ENCODE measurements at places on chromosomes 16 and 17. TPM values are rescaled to one million over a fixed set of nuclear protein-coding genes. Genes with fewer than 3 reads are reported as not detected.
A peak's percentile ranks its signal among the peaks of the same experiment; 100 is the strongest.

The KRT20 gene
- 6.6 TPM for total RNA-seq

DNA sequence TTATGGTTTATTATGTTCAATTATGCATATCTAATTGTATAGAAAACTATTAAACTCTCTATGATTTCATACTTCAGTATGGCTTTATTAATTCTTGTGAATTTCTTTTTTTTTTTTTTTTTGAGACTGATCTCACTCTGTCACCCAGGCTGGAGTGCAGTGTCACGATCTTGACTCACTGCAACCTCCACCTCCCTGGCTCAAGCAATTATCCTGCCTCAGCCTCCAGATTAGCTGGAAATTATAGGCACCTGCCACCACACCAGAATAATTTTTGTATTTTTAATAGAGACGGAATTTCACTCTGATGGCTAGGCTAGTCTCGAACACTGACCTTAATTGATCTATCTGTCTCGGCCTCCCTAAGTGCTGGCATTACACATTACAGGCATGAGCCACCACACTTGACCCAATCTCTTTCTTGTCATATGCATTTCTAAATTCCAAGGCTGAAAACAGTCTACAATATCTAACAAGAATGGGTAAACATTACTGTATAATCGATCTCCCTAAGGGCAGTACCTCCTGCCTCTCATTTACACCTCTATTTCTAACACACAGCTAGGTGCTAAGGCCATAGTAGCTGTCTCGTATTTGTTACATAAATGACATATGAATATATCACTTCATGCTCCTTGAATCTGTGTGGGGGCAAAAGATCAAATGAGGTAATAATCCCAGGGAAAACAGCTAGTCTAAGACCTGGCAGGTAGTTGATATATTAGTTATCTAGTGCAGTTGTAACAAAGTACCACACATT, 258.2 kb upstream of the CDH8 start:
- no peak for DNase-seq
- no peak overlapping the region for H3K27ac ChIP-seq
- H3K36me3 ChIP-seq, result no peaks in the 10 kb centered on the region

GRCh38 chr17:60971515-60972369, 294.1 kb downstream of the BCAS3 start:
- no peaks in the 10 kb centered on the region for H3K36me3 ChIP-seq
- no peak overlapping the region for H3K4me3 ChIP-seq
- no peak for DNase-seq
- H3K27me3 ChIP-seq, result no peaks in the 10 kb centered on the region

The TNK1 gene
- total RNA-seq, result 22.1 TPM

The KRTAP2-3 gene
- total RNA-seq, result not detected

DNA sequence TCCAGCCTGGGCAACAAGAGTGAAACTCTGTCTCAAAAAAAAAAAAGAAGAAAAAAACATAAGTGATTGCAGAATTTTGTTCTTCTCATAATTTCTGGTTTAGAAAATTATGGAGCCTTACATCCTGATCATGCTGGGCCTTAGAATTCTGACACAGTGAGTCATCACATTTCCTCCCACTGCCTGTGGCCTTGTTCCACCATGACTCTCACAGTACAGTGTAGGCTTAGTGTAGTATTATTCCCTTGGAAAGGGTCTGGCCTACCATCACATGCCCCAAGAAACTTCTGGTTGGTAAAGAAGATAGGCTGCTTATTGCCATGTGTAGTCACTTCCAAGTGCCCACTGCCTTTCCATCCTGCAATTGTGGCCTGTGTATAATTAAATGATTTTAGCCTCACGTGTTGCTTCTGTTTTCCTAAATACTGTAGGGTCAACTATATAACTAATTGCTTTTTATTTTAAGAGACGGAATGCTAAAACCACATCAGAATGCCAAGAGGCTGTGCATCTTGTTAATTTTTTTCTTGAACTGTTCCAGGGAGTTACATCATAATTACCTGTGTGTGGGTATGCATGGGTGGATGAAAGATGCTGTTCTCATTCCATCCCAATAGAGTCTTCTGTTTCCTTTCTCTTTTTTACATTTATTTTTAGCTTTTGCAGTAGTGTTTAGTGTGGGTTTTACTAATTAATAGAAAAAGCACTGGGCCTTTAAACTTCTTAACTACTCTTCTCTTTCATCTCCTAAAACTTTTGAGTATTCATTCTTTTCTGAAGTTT, 25.9 kb downstream of the OGFOD1 start:
- no peak overlapping the region for H3K4me3 ChIP-seq
- H3K27me3 ChIP-seq, result no peaks in the 10 kb centered on the region
- no peaks in the 10 kb centered on the region for H3K36me3 ChIP-seq
- no peak for DNase-seq

The CCDC43 gene
- total RNA-seq, result 22.8 TPM

DNA sequence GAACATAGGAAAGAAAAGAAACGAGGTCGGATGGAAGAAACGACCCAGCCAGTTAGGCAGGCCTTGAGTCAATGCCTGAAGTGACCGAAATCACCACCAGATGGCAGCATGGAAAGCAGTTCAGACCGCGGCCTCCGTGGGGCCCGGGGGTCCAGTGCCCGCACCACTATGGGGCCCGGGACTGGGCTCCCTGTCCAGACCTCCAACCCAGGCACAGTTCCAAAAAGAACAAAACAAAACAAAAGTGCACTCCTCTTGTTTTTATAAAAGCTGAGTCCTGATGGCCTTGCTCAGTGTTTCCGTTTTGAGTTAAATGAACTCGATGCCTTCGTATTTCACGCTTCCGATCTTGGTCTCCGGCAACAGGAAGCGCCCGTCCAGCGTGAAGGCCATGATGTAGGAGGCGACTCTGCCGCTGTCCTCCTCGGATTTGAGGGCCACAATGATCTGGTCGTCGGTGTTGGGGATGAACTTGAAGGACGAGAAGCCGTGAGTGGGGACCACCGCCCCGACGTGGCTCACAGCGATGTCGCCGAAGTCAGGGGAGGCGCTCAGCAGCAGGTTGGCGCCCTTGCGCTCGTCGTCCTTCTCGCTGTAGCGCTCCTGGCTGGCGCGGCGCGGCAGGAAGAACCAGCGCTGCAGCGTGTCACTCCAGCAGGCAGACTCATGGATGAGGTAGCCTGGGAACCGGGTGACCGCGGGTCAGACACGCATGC, 13.7 kb upstream of the LGALS3BP start:
- no peaks in the 10 kb centered on the region for H3K27me3 ChIP-seq
- DNase-seq, result peak; percentile 65
- no peak overlapping the region for H3K27ac ChIP-seq
- H3K4me1 ChIP-seq, result no peaks in the 10 kb centered on the region

DNA sequence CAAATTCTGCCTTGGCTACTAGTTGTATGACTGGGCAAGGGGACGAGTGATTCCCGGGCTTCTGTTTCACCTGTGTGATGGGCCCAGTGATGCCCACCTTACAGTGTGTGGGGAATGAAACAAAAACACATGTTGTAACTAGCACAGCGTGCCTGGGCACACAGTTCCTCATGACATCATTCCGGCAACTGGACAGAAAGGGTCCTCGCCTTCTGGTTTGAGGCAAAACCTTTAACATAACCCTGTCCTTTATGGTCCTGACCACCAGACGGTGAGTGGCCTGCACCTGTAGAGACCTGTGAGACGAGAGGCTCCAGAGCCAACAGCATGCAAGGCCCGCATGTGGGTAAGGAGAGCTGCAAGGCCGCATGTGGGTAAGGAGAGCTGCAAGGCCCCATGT, 7.7 kb upstream of the SLC38A8 start:
- peaks cover 5% of the 10 kb centered on the region for H3K36me3 ChIP-seq
- no peak overlapping the region for H3K4me3 ChIP-seq
- no peaks in the 10 kb centered on the region for H3K27me3 ChIP-seq
- DNase-seq, result no peak

- no peak overlapping the region for H3K27ac ChIP-seq
- no peak overlapping the region for H3K4me3 ChIP-seq
- H3K4me1 ChIP-seq, result no peaks in the 10 kb centered on the region
- H3K27me3 ChIP-seq, result no peaks in the 10 kb centered on the region
- H3K36me3 ChIP-seq, result no peaks in the 10 kb centered on the region
Observed at GRCh38 chr17:35730400-35731005, 936 bp upstream of the RASL10B start.

The ZNF768 gene
- 23.3 TPM for total RNA-seq

The RASL10B gene
- 5.9 TPM for total RNA-seq

DNA sequence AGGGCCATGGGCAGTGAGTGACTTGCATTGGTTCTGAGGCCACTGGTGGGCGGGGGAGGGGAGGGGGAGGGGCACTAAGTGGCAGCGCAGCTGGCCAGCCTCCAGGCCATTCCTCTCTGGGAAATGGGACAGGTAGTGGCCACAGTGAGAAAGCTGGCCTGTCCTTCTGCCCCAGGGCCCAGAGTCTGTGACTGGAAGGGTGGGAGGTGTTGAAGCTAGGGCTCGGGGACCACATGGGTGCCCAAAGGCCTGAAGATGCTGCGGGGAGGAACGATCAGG, 375 bp upstream of the ALOX12B start:
- no peak overlapping the region for H3K4me3 ChIP-seq
- no peaks in the 10 kb centered on the region for H3K4me1 ChIP-seq
- no peak overlapping the region for H3K27ac ChIP-seq
- H3K36me3 ChIP-seq, result no peaks in the 10 kb centered on the region

DNA sequence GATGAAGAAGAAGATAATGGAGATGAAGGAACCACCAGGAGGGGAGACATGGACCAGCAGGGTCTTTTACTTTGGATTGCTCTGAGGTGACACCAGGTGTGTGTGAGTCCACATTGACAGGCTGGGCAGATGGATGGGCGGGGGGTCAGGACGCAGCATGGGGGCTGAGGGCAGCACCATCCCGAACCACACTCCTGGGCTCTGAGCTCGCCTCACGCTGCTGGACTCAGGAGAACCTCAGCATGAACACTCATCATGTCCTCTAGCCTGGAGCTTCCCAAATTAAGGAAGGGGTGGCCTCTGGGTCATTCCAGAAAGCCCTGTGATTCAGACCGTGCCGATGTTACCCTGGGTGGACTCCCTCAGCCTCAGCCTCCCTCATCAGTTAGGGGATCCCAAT, 50.4 kb upstream of the MAP3K14 start:
- peaks cover 1% of the 10 kb centered on the region for H3K4me1 ChIP-seq
- H3K27me3 ChIP-seq, result no peaks in the 10 kb centered on the region
- H3K36me3 ChIP-seq, result no peaks in the 10 kb centered on the region
- no peak overlapping the region for H3K4me3 ChIP-seq
- peak; percentile 40 for DNase-seq

DNA sequence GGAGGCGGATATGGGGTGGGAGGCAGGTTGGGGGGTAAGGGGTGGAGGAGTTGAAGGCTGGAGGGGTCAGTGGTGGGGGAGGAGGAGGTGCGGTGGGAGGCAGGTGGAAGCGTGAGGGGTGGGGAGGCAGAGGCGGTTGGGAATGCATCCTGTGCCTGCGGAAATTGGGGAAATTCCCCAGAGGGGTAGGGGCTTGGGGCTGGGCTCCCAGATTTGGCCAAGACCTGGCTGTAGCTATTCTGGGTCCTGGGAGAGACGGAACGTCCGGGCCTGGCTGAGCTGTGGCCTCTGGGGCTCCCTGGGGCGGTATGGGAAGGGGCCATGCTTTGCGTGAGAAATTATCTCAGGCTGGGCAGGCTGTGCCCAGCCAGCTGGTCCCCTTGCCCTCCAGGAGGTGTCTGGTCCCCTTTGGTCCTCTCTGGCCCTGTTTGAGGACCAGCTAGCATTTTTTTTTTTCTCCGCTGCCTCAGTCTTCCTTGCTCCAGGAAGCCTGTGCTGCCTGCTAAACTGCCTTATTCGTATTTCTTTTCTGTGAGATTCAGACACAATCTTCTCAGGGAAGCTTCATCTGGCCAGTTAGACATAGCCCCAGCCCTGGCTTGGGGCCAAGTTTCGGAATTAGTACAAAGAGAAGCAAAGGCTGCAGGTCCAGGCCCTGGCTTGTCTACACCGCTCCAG, 7.3 kb upstream of the TRPV2 start:
- DNase-seq, result no peak
- H3K4me1 ChIP-seq, result no peaks in the 10 kb centered on the region
- H3K4me3 ChIP-seq, result peak overlapping the region; percentile 61
- H3K36me3 ChIP-seq, result no peaks in the 10 kb centered on the region

The SLC5A11 gene
- total RNA-seq, result 1.8 TPM

The MPV17L gene
- 12.1 TPM for total RNA-seq

- H3K36me3 ChIP-seq, result no peaks in the 10 kb centered on the region
- H3K4me1 ChIP-seq, result peaks cover 12% of the 10 kb centered on the region
- H3K27ac ChIP-seq, result peak overlapping the region; percentile 62
- H3K4me3 ChIP-seq, result peak overlapping the region; percentile 95
Observed at GRCh38 chr16:48607056-48607825, 2.7 kb downstream of the N4BP1 start.

- no peaks in the 10 kb centered on the region for H3K36me3 ChIP-seq
- H3K27ac ChIP-seq, result peak overlapping the region; percentile 99
- DNase-seq, result peak; percentile 92
- H3K27me3 ChIP-seq, result no peaks in the 10 kb centered on the region
- no peaks in the 10 kb centered on the region for H3K4me1 ChIP-seq
Observed at GRCh38 chr16:54928411-54929089, 2.1 kb upstream of the IRX5 start.

- H3K4me1 ChIP-seq, result no peaks in the 10 kb centered on the region
- H3K27me3 ChIP-seq, result no peaks in the 10 kb centered on the region
- H3K27ac ChIP-seq, result no peak overlapping the region
- no peaks in the 10 kb centered on the region for H3K36me3 ChIP-seq
Observed at GRCh38 chr16:46673320-46674013, 15.5 kb downstream of the VPS35 start.

GRCh38 chr17:40366076-40366860, 1.7 kb upstream of the GJD3 start:
- no peak overlapping the region for H3K27ac ChIP-seq
- DNase-seq, result no peak
- H3K36me3 ChIP-seq, result no peaks in the 10 kb centered on the region
- no peaks in the 10 kb centered on the region for H3K27me3 ChIP-seq
- no peaks in the 10 kb centered on the region for H3K4me1 ChIP-seq
- H3K4me3 ChIP-seq, result no peak overlapping the region

GRCh38 chr16:67415872-67416793, at the start of gene ZDHHC1:
Gene ZDHHC1 (minus strand): TSS chr16:67416477. CDS start chr16:67407775, 8,702 bp downstream.
- peak; percentile 77 for DNase-seq
- H3K27me3 ChIP-seq, result no peaks in the 10 kb centered on the region
- H3K4me1 ChIP-seq, result no peaks in the 10 kb centered on the region
- peak within 1 kb of the TSS; percentile 79 for H3K4me3 ChIP-seq
- no peaks in the 10 kb centered on the region for H3K36me3 ChIP-seq

The SRL gene
- total RNA-seq, result 0.44 TPM

- no peak for DNase-seq
- H3K36me3 ChIP-seq, result no peaks in the 10 kb centered on the region
- H3K4me3 ChIP-seq, result no peak overlapping the region
- peak overlapping the region; percentile 20 for H3K27ac ChIP-seq
Observed at GRCh38 chr17:74822335-74822938, 37.2 kb downstream of the GRIN2C start.

DNA sequence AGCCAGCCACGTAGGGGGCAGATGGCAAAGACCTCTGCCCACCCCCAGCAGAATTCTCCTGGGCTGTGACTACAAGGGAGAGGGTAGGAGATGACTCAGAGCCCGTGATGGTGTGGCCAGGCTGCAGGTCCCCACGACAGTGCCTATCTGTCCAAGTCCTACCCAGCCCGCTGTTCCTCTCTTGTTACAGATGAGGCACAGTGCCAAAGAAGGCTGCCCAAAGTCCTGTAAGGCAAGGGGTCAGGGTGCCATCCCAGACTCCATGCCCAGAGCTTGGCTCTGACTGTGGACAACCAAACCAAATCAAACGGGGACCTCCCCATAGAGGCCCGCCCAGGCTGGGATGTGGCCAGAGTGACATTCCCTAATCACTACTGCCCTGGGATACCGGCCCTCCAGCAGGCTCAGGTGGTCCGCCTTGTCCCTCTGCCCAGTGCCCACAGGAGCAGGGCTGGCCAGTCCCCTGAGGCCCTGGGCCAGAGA, 12.6 kb upstream of the BCAR1 start:
- H3K36me3 ChIP-seq, result no peaks in the 10 kb centered on the region
- no peaks in the 10 kb centered on the region for H3K27me3 ChIP-seq
- peak overlapping the region; percentile 94 for H3K27ac ChIP-seq
- peaks cover 27% of the 10 kb centered on the region for H3K4me1 ChIP-seq
- peak overlapping the region; percentile 96 for H3K4me3 ChIP-seq
- DNase-seq, result no peak

The SMIM22 gene
- 58.7 TPM for total RNA-seq
